ENCODE measurements at places on chromosomes 1 and 21. TPM values are rescaled to one million over a fixed set of nuclear protein-coding genes. Genes with fewer than 3 reads are reported as not detected.

DEDD gene
- total RNA-seq = 31.8 TPM

TRIM67 gene
- total RNA-seq = not detected

SMIM1 gene
- 0.53 TPM for total RNA-seq

UMODL1 gene
- total RNA-seq = not detected

OPTC gene
- total RNA-seq = not detected

CCDC27 gene
- total RNA-seq = not detected

OLFML3 gene
- total RNA-seq = not detected

CFHR4 gene
- total RNA-seq = not detected

NENF gene
- 49.1 TPM for total RNA-seq

CIART gene
- total RNA-seq = 1.4 TPM

GRCh38 chr1:28259934-28260802 lies 850 bp downstream of the SESN2 start:
- DNase-seq = no peak

- DNase-seq = no peak
Observed at GRCh38 chr1:27296773-27297291, 25.1 kb upstream of the TMEM222 start.

GRCh38 chr1:116911188-116911553 lies 1.5 kb downstream of the PTGFRN start:
- no peak for DNase-seq

DNA sequence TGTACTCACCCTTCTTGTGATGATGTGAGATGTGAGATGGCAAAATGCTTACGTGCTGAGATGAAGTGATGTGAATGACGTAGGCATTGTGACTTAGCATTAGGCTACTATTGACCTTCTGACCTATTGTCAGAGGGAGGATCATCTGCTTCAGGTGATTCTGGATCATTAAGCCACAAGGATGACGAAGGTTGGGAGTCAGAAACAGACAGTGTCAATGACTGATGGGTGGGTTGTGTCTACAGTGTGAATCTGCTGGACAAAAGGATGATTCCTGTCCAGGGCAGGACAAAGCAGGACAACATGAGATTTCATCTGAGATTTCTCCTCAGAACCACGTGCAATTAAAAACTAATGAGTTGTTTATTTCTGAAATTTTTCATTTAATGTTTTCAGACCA lies 129.0 kb downstream of the GABPA start:
- DNase-seq = no peak

DNA sequence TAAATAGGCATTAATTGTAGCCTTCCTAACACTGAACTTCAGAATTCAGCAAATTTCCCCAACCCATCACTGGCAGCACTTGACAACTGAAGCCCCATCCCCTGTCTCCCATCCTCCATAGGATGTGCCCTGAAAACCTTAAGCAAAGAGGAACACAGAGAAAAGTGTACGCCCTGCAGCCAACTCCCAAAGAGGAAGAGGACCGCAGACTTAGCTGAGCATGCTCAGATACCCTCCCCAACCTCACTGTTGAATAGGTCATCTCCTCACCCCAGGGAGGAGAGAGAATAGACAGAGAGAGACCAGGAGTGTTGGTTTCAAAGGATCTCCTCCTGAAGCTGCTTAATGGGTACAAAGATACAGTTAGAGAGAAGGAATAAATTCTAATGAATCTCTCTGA lies 50.5 kb downstream of the CD2 start:
- DNase-seq = no peak

DNA sequence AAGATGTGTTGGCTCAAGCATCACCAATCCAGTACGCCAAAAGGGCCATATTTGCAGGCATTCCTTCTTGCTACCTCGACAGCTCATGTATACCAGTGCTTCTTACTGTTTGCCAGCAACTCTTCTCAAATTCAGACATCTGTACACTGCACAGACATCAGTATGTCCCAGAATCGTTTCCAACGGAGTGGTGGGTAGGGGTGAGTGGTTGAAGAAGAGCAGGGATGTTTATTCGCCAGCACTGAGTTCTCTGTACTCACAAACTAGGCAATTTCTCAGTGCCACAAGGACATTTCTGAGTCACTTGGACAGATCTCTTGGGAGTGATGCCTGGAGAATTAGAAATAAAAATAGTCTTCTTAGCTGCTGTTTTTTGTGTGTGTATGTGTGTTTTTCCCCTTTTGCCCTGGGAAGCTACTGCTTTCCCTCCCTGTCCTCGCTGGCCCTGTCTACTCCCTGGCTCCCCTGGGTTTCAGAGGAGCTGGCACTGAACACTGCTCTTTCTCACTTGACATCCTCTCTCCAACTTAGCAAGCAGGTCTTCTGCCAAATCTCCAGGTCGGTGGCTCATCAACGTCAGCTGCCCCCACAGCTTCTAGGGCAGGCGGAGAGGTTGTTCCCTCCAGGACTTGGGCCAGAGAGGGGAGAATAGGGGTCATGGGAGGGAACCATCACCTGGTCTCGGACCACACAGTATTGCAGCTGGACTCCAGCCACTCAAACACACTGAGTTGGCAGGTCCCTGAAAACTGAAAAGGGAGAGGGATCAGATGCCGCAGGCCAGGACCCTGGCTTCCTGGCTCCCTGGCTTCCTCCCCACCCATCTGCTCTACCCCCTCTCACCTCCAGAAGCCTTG lies 90.5 kb downstream of the NMNAT2 start:
- DNase-seq = no peak

DNA sequence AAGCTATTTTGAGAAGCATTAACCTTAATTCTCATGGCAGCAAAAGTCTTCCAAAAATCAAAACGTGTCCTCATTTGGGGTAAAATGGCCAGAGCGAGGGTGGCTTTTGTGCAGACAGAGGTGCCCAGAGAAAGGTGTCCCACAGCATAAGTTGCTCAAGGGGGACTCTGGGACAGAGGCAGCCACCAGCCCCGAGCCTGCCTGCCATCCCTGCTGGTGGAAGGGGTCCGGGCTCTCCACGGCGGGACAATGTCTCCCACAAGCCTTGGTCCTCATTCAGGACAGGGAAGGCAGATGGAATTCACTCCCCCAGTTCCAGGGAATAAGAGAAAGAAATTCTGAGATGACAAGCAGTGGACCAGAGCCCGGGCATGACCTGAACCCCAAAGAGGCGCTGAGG lies 12.6 kb upstream of the ARHGEF16 start:
- no peak for DNase-seq

- DNase-seq = no peak
Observed at GRCh38 chr1:70627910-70628309, 216.8 kb downstream of the CTH start.

DNA sequence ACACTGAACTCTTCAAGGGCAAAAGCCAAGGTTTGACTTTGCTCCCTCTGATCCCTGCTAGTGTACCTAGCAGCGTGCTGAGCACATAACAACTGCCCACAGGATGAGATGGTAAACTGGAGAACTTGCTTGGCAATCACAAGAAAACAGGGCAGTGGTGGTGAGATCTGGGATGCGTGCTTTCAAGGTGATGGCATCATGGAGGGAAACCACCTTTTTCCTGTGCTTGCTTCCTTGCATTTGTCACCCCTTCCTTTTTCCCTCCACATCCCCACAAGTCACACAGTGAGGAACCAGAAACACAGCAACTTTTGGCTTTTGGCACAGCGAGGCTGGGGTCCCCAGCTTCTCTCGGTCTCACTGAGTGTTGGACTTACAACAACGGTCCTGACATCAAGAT lies 31.4 kb upstream of the BECN2 start:
- DNase-seq = no peak

- no peak for DNase-seq
Observed at GRCh38 chr1:26861889-26862378, 1.0 kb upstream of the SFN start.

DNA sequence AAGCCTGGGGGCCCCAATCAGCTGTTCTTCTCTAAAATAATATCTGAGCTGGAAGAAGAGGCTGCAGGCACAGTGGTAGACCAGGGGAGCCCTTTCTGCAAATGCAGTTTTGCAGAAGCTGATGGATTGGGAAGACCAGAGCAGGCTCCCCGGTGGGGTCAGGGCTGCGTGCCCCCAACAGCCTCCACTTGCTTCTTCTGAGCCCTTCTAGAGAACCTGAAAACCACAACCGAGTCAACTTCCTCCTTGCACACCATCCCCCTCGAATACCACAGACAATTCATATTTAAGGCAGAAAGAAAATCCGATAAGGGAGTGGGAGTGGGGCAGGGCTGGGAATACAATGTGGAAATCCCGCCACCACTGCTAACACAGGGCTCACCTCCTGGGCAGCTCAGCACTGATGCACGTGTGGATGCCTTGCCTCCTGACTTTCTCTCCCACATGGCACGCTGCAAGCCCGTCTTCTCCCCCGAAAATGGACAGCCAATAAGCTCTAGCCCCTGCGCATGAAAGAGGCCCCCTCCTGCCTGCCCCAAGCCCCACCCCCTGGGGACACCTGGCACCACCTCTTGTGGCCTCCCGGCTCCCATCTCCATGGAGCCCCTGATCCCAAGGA lies 25.4 kb upstream of the ALDH4A1 start:
- DNase-seq = no peak

DNA sequence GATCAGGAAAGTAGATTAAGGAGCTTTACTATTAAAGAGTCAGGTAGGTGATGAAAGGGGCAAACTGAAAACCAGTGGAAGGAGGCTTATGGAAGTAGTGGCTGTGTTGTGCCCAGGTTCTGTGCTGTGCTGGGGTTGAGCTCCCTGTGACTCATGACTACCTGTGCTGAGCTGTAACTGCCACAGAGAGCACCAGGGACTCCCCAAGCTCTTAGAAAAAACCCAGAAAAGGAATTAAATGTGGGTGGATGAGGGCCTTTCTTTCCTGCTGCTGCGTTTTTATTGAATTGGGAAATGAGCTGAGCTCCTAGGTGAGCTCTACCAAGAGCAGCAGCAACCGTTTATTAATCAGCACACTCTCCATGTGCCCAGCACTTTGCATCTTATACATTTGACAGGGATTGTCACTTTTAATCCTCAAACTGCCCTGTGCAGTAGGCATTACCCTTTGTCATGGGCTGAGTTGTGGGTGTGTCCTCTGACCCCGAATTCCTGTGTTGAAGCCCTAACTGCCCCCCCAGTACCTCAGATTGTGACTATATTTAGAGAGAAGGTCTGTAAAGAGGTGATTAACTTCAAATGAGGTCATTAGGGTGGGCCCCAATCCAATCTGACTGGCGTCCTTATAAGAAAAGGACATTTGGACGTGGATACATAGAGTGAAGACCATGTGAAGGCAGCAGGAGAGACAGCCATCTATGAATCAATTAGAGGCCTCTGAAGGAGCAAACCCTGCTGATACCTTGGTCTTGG lies 65.4 kb downstream of the AK4 start:
- DNase-seq = no peak

DNA sequence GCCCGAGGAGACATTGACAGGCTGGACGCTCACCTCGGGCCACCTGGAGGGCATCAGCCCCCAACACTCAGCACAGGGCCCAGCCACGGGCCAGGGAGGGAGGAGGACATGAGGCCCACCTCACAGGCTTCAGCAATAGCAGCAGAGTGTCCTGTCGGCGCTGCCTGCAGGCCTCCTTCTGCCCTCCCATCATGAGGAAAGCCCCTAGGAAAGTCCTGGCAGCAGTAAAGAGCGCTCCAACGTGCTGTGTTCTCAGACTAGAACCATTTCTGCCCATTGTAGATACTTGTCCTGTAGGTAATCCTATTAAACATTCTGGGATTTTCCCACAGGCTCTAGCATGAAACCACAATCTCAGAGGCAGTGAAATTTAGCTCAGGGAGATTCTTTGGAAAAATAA lies 62.0 kb upstream of the GALNT2 start:
- no peak for DNase-seq

DNA sequence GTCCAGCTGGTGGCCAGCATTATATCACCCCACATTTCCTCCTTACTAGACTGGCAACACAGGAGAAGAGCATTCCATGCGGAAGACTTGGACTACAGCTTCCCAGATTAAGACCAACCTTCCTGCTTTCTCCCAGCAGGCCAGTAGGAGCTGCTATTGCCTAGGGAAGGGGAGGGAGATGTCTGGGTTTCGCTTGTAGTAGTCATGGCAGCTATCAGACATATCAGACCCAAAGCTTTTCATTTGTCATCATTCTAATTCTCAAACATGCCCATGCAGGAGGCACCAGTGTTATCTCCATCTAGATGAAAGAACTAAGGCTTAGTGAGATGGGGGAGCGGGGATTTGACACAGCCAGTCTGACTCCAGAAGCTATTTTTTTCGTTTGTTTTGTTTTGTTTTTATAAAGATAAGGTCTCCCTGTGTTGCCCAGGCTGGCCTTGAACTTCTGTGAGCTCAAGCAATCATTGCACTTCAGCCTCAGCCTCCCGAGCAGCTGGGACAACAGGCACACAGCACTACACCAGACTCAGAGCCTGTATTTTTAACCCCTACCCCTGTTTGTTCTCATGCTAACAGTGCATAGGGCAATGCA lies 4.5 kb downstream of the PLA2G2A start:
- DNase-seq = no peak

GRCh38 chr1:206909161-206909882 lies 12.1 kb downstream of the IL24 start:
- no peak for DNase-seq

DNA sequence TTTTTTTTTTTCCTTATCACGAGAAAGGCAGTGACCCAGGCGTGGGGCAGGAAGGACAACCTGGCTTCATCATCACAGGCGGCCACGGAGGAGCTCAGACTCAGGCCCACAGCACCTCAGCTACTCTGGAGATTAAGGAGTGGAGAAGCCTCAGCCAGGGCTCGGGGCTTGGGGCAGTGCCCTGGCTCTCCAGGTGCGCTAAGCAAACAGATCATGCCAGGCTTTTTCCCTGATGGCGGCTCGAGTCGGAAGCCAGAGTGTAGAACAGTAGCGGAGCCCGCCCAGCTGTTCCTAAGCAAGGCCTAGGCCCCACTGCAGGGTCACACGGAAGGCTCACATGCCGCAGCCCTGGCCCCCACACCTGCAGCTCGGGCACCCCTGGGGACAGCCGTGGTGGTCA lies 70.7 kb downstream of the AGPAT3 start:
- no peak for DNase-seq

DNA sequence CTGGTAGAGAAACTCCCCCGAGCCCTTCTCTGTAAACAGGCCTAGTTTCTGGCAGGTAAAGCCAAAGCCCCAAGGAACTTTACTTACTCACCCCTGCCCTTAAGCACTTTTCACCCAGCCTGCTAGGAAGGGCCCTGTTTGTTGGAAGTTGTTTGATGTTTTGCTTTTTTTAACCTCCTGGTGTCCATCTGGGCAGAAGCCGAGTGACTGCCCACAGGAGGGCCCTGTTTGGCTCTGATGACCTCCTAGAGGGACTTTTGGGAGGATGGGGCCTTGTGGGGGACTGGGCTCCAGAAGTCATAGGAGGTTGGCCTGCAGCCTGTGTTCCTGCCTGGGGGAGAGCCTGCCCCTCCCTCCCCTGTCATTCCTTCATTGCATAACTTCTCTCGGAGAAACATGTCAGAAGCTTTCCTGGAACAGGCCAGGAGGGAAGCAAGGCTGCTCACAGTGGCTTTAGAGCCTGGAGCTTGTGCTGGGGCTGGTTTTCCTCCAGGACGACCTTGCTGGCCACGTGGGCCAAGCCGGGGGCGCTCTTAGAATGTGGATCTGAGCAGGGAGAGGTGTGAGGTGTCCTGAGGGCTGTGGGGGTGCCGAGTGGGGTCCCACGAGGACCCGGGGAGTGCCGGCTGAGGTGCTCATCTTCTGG lies 33.9 kb downstream of the COQ8A start:
- no peak for DNase-seq
